ENCODE measurements at places on chromosomes 7 and 10.

DNA sequence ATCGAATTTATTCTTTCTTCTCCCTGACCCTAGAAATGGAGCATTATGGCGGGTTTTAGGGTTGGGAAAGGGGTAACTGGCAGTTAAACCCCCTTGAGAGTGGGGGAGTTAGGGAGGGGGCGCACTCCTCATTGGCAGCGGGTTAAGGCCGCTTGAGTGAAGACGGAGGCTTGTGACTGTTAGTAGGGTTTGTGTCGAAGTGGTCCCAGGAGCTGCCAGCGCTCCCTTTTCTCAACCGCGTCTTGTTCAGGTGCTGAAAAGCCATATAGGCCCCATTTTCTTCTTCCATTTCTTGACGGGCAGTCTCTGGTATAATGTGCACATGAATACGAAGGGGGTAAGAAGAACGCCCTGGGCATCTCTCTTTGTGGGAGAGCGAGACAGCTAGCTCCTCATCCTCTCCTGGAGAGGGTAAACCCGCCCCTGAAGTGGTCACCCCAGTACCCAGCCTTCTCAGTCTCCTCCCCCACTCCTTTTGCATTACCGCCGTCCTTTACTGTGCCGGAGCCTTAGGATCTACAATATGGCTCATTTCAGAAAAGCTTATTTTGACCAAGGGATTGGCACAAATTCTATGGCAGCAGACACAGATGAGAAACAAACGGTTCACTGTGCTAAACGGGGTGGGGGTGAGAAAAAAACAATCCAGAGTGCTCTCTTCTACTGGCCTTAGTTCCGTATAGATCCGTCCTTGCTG is 836 bp downstream of the KMT2E start:
- DNase-seq, result peak; percentile 16

DNA sequence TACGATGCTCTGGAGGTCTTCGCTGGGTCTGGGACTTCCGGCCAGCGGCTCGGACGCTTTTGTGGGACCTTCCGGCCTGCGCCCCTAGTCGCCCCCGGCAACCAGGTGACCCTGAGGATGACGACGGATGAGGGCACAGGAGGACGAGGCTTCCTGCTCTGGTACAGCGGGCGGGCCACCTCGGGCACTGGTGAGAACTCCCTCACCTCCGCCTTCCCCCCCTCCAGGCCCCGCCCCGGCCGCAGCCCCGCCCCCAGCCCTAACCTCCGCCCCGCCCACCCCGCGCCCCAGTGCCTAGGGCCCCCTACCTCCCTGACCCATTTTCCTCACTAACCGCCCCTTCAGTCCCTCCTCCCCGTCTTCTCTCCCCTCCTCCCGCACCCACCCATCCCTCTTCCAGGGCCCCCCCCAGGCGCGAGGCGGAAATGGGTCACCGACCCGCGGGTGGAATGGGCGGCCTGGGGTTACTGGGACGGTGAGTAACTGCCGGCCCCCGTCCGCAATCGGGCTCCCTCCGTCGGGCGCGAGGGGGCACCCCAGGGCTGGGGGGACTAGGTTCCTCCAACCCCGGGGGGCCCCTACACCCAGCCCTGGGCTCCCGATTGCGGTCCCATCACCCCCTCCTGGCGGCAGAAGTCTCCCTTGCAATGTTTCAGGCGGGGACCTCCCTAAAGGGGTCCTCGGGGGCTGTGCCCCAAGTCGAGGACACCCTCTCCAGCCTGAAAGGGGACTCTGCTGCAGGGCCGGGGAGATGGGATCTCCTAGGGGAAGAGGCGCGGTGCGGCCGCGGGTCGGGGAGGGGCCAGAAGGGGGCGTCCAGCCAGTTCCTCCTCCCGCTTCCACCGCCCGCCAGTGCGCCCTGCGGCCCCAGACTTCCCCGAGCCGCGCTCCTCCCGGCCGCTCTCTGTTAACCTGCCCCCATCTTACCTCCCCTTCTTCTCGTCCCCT is 2.1 kb downstream of the PCOLCE start:
- no peak for DNase-seq

DNA sequence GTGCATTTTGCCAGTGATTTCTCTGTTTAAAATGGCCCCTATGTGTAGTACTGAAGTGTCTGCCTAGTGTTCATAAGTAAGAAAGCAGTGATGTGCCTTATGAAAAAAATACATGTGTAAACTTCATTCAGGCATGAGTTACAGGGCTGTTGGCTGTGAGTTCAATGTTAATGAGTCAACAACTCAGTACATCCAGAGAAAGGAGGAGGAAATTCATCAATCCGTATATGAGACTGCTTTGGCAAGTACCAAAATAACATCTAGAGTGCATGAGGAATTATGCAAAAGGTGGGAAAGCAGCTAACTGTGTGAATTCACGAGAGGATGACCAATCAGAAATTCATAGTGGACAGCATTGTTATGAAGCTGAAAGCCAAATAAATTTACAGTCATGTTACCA is 255.6 kb downstream of the ZEB1 start:
- no peak for DNase-seq

GRCh38 chr10:35208536-35208935 is 81.9 kb downstream of the CREM start:
- DNase-seq, result no peak

DNA sequence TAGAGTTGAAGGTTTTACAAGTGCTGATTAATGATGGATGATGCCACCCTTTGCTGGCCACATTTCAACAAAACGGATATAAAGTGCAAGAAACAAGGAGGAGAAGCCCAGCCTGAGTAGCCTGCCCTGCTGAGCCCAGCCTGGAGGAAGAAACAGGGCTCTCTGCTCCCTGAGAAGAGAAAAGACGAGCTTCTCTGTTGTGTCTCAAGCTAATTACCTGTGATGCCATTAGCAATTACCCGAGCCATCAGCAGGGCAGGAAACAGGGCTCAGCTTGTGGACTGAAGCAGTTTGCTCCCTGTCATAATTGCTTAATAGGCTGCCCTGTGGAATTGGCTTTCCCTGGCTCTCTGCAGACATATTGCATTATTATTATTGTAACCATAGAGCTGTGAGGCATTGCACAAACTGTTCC is 709.3 kb upstream of the AUTS2 start:
- no peak for DNase-seq

GRCh38 chr7:91957232-91957631 is 16.6 kb downstream of the AKAP9 start:
- DNase-seq, result no peak

DNA sequence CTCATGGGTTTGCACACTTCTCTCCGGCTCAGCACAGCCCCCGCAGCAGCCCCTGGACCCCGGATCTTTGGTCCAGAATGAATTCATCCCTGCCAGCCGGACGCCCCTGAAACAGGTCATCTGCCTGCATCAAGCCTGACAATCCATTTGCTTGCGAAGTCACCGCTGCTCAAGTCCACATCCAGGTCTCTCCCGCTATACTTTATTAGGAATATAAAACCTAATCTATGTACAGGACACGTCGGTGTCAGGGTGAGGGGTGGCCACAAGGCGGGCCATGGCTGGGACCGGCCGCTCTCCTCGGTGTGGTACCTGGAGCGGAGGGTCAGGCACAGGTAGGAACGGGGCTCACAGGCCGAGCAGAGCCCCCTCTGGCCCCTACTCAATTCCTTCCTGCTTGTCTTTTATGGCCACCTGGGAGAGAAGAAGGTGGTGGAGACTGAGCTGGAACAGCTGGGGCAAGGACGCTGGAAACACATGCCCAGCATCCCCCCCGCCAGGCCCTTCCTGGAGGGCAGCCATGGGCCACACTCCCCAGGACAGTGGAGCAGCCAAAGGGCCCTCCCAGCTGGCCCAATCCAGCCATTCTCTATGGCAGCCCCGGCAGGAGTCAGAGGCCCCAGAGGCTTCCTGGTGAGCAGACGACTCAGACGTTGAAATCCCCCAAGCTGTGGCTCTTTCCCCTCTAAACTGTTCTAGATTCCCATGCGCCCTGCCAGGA is 5.3 kb downstream of the POLR2J start:
- DNase-seq, result no peak

- DNase-seq, result no peak
Observed at GRCh38 chr10:114394531-114394930, 9.8 kb downstream of the AFAP1L2 start.

DNA sequence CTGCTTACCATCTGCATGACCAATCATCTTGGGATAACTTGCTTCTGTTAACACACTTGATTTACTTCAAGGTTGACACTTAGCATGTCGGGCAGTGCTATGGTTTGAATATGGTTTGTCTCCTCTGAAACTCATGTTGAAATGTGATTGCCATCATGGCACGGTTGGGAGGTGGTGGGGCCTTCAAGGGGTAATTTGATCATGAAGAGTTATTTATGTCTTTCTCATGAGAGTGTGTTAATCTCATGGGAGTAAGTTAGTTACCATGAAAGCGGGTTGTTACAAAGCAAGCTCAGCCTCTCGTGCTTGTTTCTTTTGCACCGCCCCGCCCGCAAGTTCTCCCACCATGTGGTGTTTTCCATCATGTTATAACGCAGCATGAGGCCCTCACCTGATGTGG is 163.6 kb downstream of the DOCK4 start:
- no peak for DNase-seq

DNA sequence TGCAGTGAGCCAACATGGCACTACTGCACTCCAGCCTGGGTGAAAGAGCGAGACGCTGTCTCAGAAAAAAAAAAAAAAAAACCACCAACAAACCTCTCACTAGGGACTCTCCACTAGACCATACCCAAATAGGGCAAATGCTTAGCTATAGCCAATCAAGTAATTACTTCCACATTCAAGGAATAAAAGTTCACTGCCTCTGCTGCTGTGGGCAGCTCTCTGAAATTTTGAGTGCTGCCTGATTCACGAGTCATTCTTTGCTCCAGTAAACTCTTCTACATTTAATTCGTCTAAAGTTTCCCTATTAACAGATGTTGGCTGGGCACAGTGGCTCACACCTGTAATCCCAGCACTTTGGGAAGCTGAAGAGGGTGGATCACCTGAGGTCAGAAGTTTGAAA is 4.7 kb upstream of the NRBF2 start:
- no peak for DNase-seq

GRCh38 chr10:48803801-48804584 is 119.3 kb downstream of the WDFY4 start:
- DNase-seq, result no peak

GRCh38 chr7:7428806-7429205 is 106.9 kb downstream of the COL28A1 start:
- DNase-seq, result no peak

GRCh38 chr7:26477381-26477990 is 185.8 kb downstream of the SNX10 start:
- no peak for DNase-seq

DNA sequence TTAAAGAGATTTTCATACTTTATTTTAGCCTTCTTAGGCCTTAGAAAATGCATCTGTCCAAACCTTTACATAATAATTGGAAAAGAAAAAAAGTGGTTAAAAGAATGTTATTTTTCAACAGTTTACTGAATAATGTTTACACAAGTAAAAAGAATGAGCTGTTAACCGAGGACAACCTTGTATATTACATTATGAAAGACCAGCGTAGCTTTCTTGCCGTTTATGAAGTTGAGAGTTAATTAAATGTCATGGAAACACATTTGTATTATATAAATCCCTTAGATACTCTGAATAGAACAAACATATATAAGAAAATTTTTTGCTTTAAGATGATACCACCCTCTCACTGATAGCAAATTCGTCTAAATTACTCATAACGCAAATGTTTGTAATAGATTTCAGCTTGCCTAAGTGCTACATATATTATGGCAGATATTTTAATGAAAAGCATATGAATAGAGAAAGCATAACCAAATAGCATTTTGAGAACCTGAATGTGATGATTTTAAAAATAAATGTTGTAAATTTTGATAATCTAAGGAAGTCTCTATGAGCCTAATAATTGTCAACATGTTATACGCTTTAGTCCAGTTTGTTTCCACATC is 9.1 kb downstream of the CACNB2 start:
- DNase-seq, result no peak

- no peak for DNase-seq
Observed at GRCh38 chr7:25665374-25665773, 437.1 kb upstream of the NPVF start.

DNA sequence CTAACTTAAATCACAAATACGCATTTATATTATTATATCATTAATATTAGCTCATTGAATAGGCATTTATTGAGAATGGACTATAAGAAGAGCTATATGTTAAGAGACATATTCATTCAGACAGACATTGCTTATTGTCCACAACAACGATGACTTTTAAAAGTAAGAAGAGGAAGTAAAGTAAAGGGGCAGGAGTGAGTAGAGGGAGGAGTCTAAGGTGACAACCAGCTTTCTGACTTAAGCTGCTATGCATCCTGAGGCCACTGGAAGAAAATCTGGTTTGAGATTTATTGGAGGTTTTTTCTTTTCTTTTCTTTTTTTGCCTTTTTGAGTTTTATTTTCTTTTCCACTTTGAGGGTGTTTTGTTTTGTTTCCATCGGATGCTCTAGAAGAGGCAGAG is 723.5 kb downstream of the GRM8 start:
- DNase-seq, result no peak

GRCh38 chr10:61223576-61223975 is 229.6 kb downstream of the TMEM26 start:
- DNase-seq, result no peak

GRCh38 chr7:88218836-88219605 is 817 bp downstream of the SRI start:
- DNase-seq, result no peak

DNA sequence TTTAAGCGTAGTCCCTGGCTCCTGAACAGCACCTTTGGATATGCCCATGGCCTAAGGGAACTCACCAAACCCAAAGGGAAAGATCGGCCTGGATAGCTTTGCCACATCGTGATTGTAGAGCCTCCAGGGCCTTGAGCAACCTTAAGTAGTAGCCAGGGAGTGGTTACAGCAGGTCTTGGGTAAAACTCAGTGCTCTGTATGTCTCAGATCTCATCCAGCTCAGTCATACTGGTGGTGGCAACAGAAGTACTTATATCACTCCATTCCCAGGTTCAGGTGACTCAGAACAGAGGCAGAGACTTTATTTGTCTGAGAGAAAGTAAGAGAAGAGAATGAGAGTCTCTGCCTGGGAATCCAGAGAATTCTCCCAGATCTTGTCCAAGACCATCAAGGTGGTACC is 39.1 kb upstream of the AASS start:
- DNase-seq, result no peak

DNA sequence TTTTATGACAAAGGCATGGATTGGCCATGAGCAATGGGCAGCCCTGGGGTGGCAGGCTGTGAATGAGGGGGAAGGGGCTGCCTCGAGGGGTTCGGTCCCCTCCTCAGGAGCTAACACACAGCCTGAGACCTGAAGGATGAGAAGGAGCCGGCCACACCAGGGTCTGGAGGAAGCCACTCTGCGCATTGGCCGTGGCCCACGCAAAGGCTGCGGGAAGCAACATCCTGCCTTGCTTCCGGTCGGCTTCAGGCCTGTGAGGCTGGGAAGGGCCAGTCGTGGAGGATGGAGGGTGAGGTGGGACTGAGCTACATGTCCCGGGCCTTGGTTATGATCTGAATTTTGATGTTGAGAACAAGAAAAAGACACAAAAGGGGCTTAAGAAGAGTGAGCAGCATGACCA is 49.4 kb downstream of the RGS10 start:
- DNase-seq, result no peak

DNA sequence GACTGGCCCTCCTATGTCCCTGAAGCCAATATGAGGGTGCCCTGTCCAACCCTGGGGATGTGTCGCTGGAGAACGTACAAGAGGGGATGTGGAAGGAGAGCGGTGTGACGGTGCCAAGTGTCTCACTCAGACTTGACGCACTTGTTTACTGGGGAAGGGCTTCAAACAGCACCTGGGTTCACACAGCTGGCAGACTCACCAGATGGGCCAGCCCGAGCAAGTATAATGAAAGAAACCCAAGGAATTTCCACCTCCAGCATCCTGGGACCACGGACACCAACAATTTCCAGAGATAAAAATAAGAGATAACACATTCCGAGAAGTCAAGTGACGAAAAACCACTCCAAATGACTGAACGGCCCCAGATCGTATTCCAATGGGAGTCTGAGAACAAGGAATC is 5.3 kb downstream of the ATP5MF start:
- DNase-seq, result no peak
